ENCODE measurements at places on chromosomes 13 and 19.

- DNase-seq: no peak
- H3K4me3 ChIP-seq: no peak overlapping the region
- H3K27ac ChIP-seq: no peak overlapping the region
- no peaks in the 10 kb centered on the region for H3K36me3 ChIP-seq
- no peaks in the 10 kb centered on the region for H3K27me3 ChIP-seq
Observed at GRCh38 chr13:35838356-35838755, 292.8 kb downstream of the DCLK1 start.

GRCh38 chr19:15074371-15074770 lies 7.6 kb upstream of the OR1I1 start:
- H3K4me1 ChIP-seq: no peaks in the 10 kb centered on the region
- no peak overlapping the region for H3K27ac ChIP-seq
- H3K4me3 ChIP-seq: no peak overlapping the region
- no peak for DNase-seq
- H3K27me3 ChIP-seq: no peaks in the 10 kb centered on the region

- no peaks in the 10 kb centered on the region for H3K36me3 ChIP-seq
- DNase-seq: no peak
- H3K4me1 ChIP-seq: no peaks in the 10 kb centered on the region
- H3K27me3 ChIP-seq: peaks cover 32% of the 10 kb centered on the region
- H3K4me3 ChIP-seq: no peak overlapping the region
Observed at GRCh38 chr19:33195645-33196347, 1.7 kb downstream of the LRP3 start.

DNA sequence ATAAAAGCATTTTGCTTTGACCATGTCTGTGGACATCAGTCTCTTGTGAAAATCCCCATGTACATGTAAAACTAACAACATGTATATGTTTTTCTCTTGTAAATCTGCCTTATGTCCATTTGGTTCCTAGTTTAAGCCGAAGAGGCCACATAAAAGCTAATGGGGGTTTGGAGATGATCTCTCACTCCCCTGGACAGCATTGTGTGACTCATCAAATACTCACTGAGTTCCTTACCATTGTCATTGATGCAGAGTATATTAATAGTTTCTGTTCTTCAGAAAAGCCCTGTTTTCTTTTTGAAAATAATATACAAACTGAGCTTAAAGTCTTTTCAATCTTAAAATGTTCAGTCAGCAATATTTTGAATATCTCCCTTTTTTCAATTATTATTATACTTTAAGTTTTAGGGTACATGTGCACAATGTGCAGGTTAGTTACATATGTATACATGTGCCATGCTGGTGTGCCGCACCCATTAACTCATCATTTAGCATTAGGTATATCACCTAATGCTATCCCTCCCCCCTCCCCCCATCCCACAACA lies 536.7 kb upstream of the HTR2A start:
- no peaks in the 10 kb centered on the region for H3K27me3 ChIP-seq
- no peak overlapping the region for H3K27ac ChIP-seq
- no peaks in the 10 kb centered on the region for H3K4me1 ChIP-seq
- DNase-seq: no peak
- H3K36me3 ChIP-seq: no peaks in the 10 kb centered on the region

GRCh38 chr13:29573190-29573589 lies 22.3 kb downstream of the SLC7A1 start:
- H3K27ac ChIP-seq: no peak overlapping the region
- H3K36me3 ChIP-seq: no peaks in the 10 kb centered on the region

DNA sequence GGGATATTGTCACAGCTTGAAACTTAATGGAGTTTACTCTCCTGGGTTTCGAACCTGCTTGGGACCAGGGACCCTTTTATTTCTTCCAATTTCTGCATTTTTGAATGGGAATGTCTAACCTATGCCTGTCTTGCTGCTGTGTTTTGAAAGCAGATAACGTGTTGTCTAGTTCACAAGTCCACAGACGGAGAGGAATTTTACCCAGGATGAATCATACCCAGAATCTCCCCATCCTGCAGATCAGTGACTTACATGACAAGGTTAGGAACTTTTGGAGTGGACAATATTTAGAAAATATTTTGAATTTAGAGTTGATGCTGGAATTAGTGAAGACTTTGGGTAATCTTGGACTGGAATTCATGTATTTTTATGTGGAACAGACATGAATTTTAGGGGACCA lies 68.6 kb upstream of the RFXAP start:
- H3K4me3 ChIP-seq: no peak overlapping the region
- no peaks in the 10 kb centered on the region for H3K4me1 ChIP-seq
- no peak overlapping the region for H3K27ac ChIP-seq
- H3K27me3 ChIP-seq: peaks cover 17% of the 10 kb centered on the region
- peaks cover 3% of the 10 kb centered on the region for H3K36me3 ChIP-seq

- H3K36me3 ChIP-seq: no peaks in the 10 kb centered on the region
- no peaks in the 10 kb centered on the region for H3K4me1 ChIP-seq
- DNase-seq: no peak
- H3K4me3 ChIP-seq: no peak overlapping the region
Observed at GRCh38 chr13:78759704-78760103, 100.7 kb upstream of the OBI1 start.

- DNase-seq: no peak
- H3K27me3 ChIP-seq: no peaks in the 10 kb centered on the region
- no peaks in the 10 kb centered on the region for H3K4me1 ChIP-seq
- no peak overlapping the region for H3K27ac ChIP-seq
- H3K36me3 ChIP-seq: peaks cover 7% of the 10 kb centered on the region
- no peak overlapping the region for H3K4me3 ChIP-seq
Observed at GRCh38 chr13:54373211-54373610, 1344.6 kb downstream of the OLFM4 start.

- no peaks in the 10 kb centered on the region for H3K27me3 ChIP-seq
- peaks cover 26% of the 10 kb centered on the region for H3K4me1 ChIP-seq
- H3K4me3 ChIP-seq: no peak overlapping the region
- peaks cover 6% of the 10 kb centered on the region for H3K36me3 ChIP-seq
Observed at GRCh38 chr19:2336528-2337328, 8.2 kb downstream of the SPPL2B start.

DNA sequence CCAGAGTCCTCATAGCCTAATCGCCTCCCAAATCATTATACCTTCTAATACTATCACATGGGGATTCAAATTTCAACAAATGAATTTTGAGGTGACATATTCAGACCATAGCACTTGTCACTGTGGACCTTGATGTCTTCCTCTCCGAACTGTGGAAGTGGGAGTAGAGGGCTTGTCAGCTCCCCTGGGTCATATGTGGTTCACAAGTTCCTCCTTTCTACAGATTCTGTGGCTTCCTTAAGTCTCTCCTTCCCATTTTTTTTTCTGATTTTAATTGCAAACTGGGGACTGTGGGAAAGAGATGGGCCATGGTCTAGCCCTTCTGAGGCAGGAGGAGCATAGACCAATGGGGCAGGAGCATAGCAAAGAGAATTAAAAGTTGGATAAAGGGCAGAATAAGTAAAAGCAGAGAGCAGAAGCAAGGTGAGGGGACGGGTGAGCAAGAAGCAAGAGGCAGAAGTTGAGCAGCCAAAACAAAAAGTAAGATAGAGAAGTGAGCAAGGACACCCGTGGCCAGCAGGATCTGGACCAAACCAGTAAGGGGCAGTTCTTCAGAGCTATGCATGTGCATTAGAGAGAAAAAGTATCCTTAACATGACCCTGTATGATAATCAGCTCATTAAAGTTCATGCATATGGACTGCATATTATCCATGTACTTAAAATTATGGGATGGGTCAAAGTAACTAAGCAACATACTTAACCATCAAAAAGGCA lies 2.6 kb upstream of the SIGLEC7 start:
- no peak overlapping the region for H3K4me3 ChIP-seq
- H3K4me1 ChIP-seq: peaks cover 30% of the 10 kb centered on the region
- no peak for DNase-seq
- H3K27ac ChIP-seq: no peak overlapping the region
- H3K27me3 ChIP-seq: peaks cover 5% of the 10 kb centered on the region

DNA sequence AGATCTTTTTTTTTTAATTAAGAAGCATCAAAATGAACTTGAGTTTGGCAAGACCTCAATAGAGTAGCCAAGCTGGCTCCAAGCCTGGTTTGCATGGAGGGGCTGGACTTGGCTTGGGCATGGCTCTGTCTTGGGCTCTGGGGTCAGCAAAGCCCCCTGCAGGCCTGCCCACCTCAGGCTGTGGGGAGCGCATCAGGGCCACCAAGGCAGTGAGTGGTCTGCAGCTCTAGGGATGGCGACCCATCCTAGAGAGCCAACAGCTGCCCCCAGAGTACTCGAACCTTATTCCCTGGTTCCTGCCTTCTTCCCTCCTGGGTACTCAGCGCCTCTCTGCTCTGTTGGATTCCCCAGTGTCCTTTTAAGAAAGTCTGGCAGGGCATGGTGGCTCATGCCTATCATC lies 5.4 kb upstream of the CHST8 start:
- H3K27me3 ChIP-seq: peaks cover 45% of the 10 kb centered on the region
- no peak overlapping the region for H3K27ac ChIP-seq
- DNase-seq: no peak
- no peak overlapping the region for H3K4me3 ChIP-seq
- H3K36me3 ChIP-seq: no peaks in the 10 kb centered on the region

DNA sequence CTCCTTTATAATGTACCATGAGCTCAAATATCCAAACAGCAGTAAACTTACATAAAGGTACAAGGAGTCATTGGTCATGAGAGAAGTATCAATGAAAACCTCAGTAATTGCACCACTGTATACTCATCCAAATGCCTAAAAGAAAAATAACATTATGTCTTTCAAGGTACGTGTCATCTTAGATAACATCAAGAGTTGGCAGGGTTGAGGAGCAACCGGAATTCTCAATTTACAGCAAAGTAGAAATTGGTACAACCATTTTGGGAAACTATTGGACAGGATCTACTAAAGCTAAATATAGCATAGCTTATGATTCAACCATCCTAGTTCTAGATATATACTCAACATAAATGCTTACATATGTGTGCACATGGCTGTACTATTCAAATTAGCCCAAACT lies 502.8 kb downstream of the GPC6 start:
- H3K4me1 ChIP-seq: no peaks in the 10 kb centered on the region
- H3K27me3 ChIP-seq: peaks cover 6% of the 10 kb centered on the region
- no peaks in the 10 kb centered on the region for H3K36me3 ChIP-seq
- no peak for DNase-seq

DNA sequence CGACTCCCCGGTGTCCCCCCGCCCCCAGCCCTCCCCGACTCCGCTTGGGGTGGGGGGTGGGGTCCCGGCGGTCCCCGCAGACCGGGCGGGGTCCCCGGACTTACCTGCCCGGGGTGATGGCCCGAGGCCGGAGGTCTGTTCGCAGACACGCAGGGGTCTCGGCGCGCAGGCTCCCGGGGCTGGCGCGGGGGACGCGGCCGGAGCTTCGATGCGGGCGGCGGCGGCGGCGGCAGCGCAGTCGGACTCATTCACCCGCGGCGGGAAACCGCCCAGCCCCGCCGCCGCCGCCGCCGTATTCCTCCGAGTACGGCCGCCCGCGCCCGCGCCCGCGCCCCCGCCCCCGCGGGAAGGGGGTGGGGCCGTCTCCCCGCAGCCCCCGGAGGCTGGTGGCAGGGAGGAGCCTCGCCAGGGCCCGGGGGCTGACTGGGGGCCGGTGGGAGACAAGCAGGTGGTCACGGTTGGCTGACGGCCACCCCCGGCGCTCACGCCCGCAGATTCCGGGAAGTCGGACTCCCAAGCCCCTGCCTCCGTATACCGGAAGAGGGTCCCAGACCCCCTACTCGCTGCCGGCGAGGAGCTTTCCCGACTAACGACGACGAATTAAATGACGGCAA lies at the start of gene C2CD4C:
Gene C2CD4C, minus strand, starts transcription at position 246 of the 614 bp plus-strand sequence. CDS start 786 bp downstream, outside the sequence.
- H3K27ac ChIP-seq: no peak within 1 kb of the TSS
- DNase-seq: peak; percentile 41
- no peaks in the 10 kb centered on the region for H3K36me3 ChIP-seq
- peaks cover 9% of the 10 kb centered on the region for H3K27me3 ChIP-seq
- H3K4me1 ChIP-seq: peaks cover 7% of the 10 kb centered on the region

DNA sequence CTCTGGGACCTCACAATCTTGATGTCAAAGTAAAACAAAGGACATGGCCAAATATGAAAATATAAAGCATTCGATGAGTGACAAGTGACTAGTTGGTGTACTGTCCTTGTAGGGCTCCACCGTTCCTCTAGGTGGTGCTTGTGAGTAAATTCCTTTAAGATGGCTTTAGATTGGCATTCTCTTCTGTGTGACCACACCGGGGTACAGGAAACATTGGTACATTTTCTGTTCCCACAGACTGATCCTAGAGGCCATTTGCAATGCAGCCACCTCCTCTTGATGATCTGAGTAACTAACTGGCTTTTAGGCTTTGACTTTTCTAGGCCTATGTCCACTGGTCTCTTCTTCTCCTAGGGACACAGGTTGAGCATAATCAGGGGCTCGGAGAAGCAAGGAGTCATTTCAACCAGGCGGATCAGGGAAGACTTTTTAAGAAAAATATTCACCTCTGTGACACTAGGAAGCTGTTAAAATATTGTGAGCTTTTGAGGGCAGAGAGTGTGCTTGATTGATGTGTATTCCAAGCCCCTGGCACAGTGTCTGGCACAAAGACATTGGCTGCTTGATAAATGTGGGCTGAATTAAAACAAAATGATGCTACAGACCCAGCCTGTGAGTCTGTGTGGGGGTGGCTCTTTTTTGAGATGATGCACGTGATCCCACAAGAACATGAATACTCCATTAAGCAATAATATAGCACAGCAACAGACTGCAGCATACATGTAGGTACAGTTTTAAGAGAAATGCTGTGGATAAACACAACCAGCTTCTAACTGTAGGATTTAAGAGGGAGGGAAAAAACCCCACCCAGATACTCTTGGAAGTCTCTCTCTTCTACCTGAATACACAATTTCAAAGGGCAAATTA lies 21.0 kb downstream of the EPSTI1 start:
- peaks cover 26% of the 10 kb centered on the region for H3K4me1 ChIP-seq
- no peaks in the 10 kb centered on the region for H3K36me3 ChIP-seq
- DNase-seq: peak; percentile 48
- no peak overlapping the region for H3K4me3 ChIP-seq
- H3K27ac ChIP-seq: no peak overlapping the region

DNA sequence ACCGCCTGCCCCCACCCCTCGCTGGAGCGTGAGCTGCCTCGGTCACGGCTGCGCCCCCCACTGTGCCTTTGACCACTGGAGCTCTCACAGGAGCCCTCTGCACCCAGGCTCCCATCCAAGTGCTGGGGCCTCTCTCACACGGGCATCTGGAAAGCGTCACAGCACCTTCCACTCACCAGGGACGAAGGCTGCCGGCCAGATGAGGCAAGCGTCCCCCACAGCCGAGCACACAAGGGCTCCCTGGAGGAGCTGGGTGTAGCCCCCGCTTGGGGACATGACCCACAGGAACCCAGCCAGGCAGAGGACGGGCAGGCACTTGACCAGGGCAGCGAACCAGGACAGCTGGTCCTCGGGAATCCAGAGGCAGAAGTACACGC lies 560 bp downstream of the TMEM86B start:
- H3K4me3 ChIP-seq: no peak overlapping the region
- H3K27ac ChIP-seq: no peak overlapping the region
- peaks cover 11% of the 10 kb centered on the region for H3K36me3 ChIP-seq
- DNase-seq: no peak

- H3K4me3 ChIP-seq: no peak overlapping the region
- no peaks in the 10 kb centered on the region for H3K36me3 ChIP-seq
- H3K4me1 ChIP-seq: no peaks in the 10 kb centered on the region
- no peak overlapping the region for H3K27ac ChIP-seq
- no peaks in the 10 kb centered on the region for H3K27me3 ChIP-seq
Observed at GRCh38 chr19:49362929-49363267, 682 bp upstream of the TEAD2 start.

Measured in activated T-cell treated with anti-CD3 and anti-CD28 coated beads, Interleukin-2, amount 50 U/mL, for 72 hours (primary cell).